Stimulated activated CD4-positive, alpha-beta T cell treated with anti-CD3 and anti-CD28 coated beads, Interleukin-1b, Interleukin-23, amount 100 ng/mL, for 1 hour (primary cell): ENCODE measurements at places on chromosomes 13 and 19.

GRCh38 chr13:42345367-42345766, 73.4 kb downstream of the AKAP11 start:
- DNase-seq = no peak

- no peak for DNase-seq
Observed at GRCh38 chr19:18646535-18647370, 9.9 kb downstream of the KLHL26 start.

DNA sequence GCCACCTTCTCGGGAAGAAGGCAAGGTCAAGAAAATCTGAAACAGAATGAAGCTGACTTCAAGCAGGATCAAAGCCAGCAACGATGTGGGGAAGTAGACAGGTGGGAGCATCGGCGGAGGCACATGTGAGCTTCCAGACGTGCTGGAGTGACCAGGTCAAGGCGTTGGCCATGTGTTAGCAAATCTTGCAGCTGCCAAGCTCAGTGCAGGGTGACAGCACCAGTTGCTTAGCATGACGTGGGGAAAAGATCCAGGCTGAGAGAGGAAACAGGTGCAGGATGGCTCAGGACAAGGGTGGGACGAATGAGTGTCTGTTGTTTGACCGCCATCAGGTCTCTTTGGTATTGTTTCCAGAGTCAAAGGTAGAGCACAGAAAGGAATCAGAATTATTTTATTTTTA, 92.3 kb downstream of the TNFSF13B start:
- no peak for DNase-seq

DNA sequence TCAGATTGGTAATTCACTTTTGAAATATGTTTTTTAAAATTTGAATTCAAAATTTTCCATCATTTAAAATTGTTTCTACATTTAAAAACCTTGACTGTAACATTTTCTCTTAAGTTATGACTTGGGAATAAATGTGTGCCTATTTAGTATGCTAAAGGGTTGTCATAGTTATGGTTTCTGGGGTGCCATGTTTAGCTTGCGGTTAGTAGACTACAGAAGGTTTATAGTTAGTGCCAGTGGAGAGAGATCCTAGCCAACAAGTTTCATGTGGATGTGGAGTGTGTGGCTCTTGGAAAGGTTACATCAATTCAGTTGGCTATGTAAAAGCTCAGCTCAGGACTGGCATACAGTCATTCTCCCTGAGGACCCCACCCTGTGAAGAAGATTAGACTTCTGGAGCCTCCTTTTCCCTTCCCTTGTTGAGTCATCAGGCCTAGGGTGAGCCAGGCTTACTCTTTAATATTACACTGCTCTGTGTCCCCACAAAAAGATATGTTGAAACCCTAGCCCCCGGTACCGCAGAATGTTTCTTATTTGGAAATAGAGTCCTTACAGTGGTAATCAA, 20.4 kb downstream of the LMO7 start:
- no peak for DNase-seq

DNA sequence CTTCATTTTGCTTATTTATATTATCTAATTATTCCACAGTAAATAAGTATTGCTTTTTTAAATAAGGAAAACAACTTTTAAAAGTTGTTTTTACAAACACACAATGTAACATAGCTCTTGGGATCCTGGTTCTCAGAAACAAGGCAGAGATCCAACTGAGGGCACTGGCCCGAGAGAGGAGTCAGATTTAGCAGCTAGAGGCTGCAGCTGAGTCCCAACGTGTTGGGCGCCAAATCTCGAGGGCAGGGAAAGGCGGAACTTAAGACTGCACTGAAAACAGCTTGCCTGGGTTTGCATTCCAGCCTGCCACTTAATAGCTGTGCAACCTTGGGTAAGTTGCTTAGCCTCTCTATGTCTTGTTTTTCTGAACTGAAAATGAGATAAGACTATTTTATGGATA, 16.4 kb upstream of the WASF3 start:
- DNase-seq = no peak

DNA sequence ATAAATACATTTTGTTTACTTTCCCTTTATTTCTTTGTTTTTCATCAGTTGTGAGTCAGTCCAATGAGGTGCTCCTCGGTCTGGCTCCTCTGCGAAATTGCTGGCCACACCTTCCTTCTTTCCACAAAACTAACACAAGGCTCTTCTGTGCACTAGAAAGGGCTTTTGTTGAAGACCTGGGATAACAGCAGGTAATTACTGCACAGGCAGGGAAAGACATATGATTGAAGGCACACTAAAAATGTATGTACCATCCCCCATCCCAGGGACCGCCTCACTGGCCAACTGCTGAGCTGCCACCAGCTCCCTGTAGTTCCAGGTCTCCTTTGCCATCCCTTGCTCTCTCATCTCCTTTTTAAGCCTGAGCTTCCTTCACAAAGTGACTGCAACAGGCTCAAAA, 180.5 kb downstream of the EFNB2 start:
- DNase-seq = no peak

DNA sequence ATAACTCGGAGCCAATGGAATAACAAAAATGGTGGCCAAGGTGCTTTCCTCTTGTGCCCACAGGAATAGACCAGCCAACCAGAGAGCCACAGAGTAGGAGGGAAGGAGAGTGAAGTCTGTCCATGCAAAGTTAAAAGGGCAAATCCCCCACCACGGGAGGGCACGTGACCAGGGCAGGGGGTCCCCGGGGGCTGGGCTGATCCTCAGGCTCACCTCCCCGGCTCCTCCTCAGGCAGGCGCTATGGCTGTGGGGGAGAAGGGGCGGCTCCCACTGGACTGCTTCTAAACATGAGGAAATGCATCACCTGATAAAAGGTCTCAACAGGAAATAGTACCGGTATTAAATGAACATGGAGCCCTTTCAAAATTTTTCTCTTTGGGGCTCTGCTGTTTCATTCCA, 73.2 kb upstream of the SLC15A1 start:
- DNase-seq = no peak

DNA sequence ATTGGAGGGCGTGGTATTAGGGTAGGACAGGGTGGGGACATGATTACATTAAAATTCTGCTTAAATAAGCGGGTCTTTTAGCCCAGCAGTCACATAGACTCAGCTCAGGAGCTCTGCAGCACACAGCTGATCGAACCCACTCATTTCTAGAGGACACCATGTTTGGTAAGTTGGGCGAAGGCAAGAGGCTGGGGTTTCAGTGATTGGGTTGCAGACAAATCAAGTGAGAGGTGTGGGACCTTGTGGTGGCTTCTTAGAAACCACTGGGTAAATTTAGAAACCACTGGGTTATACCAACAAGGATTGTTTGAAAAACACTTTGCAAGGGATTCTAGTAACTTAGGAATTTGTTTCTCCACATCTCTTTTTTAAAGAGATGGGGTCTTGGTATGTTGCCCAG, at the start of gene LEUTX:
Gene LEUTX, plus strand, starts transcription at position 92 of the 400 bp plus-strand sequence. Its CDS starts 67 bp downstream, at position 159.
- no peak for DNase-seq
